Adrenal gland (tissue), 19 donors: ENCODE measurements at places on chromosomes 1 and 21.
A peak's percentile ranks its signal among the peaks of the same experiment; 100 is the strongest.

DNA sequence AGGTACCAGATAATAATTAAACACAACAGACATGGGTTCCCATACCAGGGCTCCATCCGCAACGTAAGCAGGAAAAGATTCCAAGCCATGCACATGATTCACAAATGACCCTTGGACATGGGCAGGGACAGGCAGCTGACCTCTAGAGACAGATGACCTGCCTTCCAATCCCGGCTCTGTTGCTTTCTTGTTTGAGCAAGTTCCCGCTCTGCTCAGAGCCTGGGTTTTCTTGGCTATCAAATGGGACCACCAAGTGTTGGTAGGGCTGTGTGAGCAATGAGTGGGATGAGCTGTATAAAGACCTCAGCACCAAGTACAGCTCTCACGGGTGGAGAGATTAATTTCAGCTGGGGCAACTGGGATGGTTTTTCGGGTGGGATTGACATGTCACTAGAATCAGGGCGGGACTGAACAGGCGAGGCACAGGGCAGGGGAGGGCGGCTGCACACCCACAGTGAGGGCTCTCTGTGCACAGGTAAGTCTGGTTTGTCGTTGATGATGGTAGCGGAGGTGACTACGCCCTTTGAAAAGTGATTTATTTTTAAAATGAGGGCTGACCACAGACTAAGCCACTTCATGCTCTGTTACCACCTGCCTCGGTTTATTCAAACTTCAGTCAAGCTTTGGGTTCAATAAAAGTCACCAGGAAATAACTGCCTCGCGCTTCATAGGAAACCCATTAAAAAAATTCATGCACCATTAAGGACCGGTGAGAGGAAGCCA, 57.5 kb upstream of the IFFO2 start:
- no peak for DNase-seq

GRCh38 chr1:230706020-230706699, 7.8 kb downstream of the AGT start:
- no peak for DNase-seq

GRCh38 chr1:93758842-93759515, 77.3 kb upstream of the BCAR3 start:
- DNase-seq: peak; percentile 33

DNA sequence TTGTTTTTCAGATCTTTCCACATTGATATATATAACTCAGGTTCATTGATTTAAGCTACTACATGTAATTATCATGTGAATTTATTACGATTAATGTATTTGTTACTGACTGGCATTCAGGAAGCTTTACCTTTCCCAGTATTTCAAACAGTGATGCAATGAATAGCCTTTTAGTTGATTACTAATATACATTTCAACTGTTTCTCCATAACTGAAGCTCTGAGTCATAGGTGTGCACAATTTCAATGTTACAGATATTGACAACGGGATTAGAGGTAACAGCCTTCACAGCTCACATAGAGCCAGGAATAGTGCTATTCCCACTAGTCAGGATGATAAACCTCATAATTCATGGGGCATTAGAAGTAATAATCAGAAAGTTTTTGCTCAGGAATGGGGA, 25.1 kb downstream of the RAVER2 start:
- no peak for DNase-seq

DNA sequence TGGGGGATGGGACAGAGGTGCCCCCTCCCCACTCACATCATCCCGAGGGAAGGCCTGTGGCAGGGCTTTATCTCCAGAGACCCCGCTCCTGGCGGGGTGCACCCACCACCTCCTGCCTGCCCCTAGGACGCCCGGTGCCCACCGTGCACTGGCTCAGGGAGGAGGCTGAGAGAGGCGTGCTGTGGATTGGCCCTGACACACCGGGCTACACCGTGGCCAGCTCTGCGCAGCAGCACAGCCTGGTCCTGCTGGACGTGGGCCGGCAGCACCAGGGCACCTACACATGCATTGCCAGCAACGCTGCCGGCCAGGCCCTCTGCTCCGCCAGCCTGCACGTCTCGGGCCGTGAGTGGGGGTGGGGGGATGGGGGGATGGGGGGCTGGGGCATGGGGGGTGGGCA, 71.7 kb downstream of the TRIM11 start:
- DNase-seq: no peak
